ENCODE measurements at places on chromosomes 2 and 18.

- peak; percentile 23 for DNase-seq
Observed at GRCh38 chr2:231917280-231918066, 8.7 kb downstream of the NPPC start.

DNA sequence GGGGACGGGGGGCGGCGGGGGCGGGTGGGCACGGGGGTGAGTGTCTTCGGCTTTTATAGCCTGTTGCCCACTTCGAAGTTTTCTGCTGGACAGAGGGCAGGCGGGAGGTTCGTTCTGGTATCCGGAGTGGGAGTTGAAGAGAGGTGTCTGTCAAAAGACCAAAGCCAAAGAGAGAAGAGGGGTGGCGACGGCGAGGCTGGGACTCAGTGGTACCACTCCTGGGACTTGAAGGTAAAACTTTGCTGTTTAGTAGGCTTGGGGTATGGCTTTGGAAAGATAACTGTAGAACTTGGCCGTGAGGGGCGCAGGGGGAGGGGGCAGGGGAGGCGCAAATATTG, 215.8 kb upstream of the DTNA start:
- no peak for DNase-seq

DNA sequence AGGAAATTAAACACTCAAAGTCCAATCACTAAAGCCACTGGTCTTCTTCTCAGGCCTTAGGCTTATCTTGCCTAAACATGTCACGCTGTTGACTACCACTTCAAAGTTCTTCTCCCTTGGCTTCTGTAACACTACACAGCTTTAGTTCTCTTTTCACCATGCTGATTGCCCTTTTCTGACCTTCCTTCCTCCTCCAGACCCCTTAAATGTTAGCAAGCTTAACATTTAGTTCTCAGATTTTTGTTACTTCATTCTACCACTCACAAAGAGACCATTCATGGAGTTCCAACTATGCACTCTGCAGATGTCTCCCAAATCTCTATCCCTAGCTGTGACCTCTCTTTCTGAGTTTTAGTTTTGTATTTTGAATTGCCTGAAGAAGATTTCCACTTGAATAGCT, 64.4 kb downstream of the TTC21B start:
- no peak for DNase-seq

DNA sequence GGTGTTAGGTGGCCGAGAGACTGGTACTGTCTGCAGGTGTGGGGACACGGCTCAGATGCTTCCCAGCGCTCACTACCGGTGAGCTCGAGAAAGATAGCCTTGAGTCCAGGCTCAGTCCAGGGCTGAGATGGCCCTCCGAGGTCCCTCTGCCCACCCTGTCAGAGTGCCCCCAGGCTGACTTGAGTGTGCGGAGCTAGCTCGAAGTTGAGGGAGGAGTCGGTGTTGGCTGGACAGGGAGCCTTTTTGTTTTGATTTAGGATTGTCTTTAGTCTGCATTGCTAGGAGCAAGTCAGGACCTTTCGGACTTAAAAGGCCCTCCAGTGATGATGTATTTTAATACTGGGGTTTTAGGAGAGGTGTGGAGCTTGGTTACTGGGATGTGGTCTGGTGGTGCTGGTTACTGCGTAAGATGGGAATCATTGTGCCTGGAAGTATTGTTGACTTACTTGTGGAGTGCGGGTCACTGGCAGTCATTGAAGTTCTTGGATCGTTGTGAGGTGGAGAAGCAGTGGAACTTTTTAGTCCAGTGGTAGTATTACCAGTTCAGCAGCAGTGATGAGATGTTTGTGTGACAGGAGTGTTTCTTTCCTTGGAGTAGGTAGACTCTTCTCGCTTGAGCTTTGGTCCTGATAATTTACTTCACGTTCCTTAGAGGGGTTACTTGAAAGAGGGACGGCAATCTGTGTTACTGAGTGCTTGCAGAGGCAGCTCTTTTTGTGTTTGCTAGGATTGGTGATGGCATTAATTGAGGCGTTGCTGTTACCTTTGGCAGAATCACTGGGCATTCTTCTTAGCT, 633 bp downstream of the KIAA1328 start:
- DNase-seq, result no peak

DNA sequence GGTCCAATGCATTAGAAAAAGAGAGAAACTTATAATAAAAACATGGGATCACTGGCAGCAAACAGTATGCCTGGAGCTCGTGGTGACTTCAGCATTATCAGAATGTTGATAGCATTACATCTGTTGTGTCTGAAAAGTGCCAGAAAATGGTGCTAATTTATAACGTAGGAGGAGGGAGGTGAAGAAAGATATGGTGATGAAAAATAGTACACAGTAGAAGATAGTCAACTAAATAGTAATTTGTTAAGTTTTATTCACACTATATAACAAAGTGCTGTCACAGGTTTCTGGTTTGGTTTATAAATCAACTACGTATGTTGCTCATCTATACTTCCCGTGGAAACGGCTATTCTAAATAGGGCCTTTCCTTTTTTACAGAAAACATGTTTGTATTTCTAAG, 117.4 kb downstream of the LRRTM1 start:
- DNase-seq, result no peak

DNA sequence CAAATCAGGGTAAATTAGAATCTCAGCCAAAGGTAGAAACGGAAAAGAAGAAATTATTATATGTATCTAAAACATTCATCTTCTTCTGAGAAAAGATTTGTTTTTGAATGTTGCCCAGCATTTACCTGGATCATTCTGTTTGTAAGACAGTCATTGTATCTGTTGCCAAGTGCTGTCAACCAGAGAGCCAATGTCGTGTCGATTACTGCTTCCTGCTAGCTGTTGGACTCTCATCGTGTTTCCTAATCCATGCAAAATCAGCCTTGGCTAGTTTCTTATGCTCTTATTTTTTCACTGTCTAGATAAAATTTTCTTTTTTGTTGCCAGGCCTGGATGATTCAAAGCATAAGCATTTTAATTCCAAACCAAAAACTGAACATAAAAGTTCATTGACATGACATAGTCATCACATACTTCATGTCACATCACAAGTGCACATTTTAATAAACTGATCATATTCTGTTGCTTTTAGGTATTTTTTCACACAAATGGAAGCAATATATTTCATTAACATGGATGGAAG, 202.3 kb downstream of the KCNH7 start:
- peak; percentile 27 for DNase-seq

- DNase-seq, result no peak
Observed at GRCh38 chr18:32769586-32770053, 3.2 kb downstream of the KLHL14 start.

GRCh38 chr18:79942786-79943607, 8.5 kb downstream of the SLC66A2 start:
- no peak for DNase-seq

GRCh38 chr2:56522605-56523089, 338.9 kb downstream of the CCDC85A start:
- DNase-seq, result peak; percentile 81

DNA sequence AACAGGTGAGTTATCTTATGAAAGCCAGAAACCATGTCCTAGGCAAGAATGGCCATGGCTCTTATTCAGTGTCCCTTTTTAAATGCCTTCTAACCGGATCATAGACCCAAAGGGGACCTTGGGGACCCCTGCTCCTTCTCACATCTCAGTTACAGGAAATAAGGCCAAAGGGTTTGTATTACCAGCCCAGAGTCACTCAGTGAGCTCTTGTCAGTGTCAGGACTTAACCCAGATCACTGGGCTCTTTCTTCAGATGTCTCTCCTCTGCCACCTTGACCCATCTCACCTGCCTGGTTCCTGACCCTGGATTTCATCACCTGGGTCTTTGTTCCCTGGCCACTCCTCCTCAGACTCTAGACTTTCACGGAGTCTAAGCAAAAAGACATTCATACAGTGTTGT, 556.7 kb downstream of the CMPK2 start:
- DNase-seq, result no peak

DNA sequence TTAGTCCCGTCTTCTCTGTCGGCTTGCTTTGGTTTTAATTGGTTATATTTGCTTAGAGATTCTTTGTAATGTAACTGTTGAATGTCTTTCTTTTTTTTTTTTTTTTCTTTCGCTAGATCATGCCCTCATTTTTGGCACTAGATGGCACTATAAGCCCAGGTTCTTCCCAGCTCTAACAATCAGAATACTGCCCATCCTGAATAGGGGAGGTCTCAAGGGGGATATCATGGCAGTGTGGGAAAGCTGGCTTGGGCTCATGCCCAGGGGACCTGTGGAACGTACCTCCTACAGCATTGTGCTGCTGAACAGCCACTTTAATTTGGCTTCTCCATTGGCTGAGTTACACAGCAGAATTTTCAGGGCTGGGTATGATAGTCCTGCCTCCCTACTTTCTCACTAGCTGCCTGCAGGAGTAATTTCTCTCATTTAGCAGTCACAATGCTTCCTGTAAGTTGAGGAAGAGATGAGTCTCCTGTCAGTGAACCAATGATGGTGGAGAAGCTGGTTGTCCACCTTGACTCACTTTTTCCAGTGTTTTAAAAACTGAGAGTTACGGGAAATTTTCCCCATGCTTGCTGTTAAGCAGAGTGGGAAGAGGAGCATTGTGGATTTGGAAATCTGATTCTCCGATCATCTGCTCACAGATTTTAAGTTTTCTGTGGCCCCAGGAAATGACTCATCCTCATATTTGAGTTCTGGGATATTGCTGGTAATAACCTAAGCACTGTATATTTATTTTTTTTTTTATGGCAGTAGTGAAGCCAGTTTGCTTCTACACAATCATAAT, 47.2 kb downstream of the RAD51AP2 start:
- DNase-seq, result peak; percentile 29

GRCh38 chr2:63888490-63889402, 47.0 kb downstream of the UGP2 start:
- DNase-seq, result peak; percentile 77

GRCh38 chr18:46415532-46416252, 241.3 kb downstream of the LOXHD1 start:
- DNase-seq, result no peak

DNA sequence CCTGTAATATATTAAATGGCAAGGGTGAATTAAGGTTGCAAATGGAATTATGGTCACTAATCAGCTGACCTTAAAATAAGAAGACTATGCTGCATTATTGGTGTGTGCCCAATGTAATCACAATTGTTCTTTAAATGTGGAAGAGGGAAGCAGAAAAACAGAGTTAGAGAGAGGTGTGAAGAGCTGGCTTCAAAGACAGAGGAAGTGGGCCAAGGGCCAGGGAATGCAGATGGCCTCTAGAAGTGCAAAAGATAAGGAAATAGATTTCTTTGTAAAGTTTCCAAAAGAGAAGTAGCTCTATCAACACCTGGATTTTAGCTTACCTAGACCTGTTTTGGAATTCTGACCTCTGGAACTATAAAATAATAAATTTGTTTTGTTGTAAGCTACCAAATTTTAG, 276.0 kb downstream of the LRRTM1 start:
- no peak for DNase-seq

GRCh38 chr2:42513252-42513918, 19.6 kb upstream of the KCNG3 start:
- peak; percentile 58 for DNase-seq

DNA sequence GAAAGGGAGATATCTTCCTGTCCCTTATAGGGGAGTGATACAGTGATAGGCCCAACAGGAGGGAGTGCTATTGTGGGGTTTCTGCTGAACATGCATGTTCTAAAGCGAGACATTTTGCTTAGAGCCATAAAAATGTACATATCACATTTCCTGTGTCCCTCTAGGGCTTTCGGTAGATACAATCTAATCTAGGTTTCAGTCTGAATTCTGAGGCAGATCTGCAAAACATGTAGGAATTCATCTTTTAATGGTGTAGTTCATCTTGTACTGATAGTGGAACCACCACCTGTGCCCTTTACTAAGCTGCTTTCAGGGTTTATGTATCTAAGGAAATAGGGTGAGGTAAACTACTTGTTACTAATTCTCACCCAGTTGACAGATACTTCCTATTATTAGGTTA, 73.8 kb downstream of the SPTBN1 start:
- DNase-seq, result no peak

DNA sequence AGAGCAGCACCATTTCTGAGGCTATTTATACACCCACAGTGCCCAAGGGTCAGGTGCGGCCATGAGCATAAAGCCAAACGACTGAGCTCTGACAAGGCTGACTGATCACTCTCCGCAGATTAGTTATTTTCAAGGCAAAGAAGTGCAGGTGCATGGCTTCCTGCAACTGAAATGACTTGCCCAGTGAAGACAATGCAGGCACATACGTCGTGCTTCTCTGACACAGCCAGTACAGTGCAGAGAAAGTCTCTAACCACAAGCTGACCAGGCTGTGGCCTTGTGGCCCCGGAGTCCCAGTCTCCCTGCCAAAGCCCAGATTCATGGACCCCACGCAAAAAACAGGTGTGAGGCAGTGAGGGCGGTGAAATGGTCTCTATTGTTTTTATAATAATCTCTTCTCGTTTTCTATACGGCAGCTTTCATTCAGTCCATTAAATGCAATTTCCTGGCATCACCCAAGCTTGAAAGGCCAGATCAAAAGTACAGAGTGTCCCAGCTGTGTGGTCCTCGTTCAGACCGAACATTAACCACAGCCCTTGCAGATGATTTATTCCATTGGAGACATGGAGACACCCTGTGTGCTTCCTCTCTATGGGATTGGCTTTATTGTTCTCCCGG, 447.0 kb upstream of the ID2 start:
- no peak for DNase-seq

- no peak for DNase-seq
Observed at GRCh38 chr2:86632672-86633071, 9.0 kb upstream of the RNF103 start.
